ENCODE measurements at places on chromosomes 3 and 15.

- DNase-seq, result no peak
Measured at GRCh38 chr3:58092521-58092920, 84.3 kb downstream of the FLNB start.

GRCh38 chr15:68488966-68489365 lies 57.0 kb upstream of the ITGA11 start:
- DNase-seq, result no peak

- no peak for DNase-seq
Measured at GRCh38 chr3:184545769-184546168, 15.8 kb upstream of the EPHB3 start.

DNA sequence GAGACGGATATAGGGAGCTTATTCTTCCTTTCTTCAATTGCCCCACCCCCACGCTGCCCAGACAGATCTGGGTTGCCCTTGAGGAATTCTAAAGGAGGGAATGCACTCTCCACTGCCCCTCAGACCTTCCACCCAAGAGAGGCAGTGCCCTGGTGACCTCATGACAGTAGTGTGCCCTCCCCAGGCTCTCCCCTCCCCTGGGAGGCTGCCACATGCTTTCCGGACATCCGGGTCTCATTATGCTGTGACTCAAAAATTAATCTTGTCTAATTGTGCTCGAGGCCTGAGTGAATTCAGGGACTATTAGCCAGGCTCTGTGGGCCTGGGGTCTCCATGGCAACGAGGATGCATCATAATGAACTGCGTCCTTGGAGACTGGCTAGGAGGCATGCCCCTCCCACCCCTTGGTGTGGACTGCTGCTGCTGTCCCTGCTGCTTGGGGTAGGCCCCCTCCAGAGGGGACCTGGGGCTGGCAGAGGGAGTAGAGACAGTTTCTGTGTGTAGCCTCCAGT lies 20.8 kb downstream of the CORO2B start:
- DNase-seq, result no peak

- no peak for DNase-seq
Measured at GRCh38 chr15:52255935-52256334, 39.7 kb downstream of the MYO5C start.

DNA sequence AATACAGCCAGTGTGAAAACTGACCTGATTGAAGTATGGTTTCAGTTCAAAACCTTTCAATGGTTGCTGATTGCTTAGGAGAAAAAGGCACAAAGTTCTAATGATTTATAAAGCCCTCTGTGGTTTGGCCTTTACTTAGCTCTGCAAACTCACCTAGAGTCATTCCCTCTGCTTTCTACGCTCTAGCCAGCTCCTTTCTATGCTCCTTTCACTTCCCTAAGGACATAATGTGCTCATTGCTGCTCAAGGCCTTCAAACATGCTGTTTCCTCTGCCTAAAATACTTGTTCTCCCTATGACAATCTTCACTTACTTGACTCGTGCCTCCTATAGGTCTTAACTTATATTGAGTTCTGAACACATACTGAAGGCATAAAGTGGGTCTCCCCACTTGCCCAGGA lies 19.0 kb downstream of the RPL39L start:
- no peak for DNase-seq

DNA sequence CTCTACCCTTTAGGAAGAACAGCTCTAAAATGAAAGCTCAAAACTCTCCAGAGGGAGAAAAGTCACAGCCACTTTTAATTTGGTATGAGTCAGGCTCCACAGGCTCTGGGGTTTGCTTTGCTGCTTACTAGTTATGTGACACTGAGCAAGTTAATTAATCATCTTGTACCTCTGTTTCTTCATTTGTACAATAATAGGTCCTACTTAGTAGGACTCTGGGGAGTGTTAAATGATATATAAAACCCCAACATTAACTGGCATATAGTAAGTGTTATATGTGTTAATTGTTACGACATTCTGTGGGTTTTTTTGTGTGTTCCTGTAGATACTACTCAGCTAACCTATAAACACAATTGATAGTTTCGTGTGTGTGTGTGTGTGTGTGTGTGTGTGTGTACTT lies 6.6 kb downstream of the ACKR2 start:
- no peak for DNase-seq

GRCh38 chr3:141436180-141436579 lies 50.6 kb upstream of the RASA2 start:
- DNase-seq, result no peak

DNA sequence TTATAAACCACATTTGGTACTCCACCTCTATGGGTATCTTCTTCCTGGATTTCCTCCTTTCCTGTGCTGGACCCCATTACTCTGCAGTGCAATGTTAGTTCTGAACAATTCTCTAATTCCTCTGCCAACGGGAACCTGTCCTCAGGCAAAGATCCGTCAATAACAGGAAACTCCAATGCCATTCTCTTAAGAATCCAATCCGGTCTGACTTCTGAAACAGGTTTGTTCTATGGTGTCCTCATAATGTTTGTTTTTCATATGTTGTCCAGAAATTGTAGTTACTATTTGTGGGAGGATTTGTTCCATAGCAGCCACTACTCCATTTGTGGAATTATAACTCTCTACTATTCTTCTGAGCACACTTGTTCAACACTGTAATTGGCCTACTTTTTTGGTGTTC lies 112.7 kb downstream of the TBL1XR1 start:
- DNase-seq, result no peak

DNA sequence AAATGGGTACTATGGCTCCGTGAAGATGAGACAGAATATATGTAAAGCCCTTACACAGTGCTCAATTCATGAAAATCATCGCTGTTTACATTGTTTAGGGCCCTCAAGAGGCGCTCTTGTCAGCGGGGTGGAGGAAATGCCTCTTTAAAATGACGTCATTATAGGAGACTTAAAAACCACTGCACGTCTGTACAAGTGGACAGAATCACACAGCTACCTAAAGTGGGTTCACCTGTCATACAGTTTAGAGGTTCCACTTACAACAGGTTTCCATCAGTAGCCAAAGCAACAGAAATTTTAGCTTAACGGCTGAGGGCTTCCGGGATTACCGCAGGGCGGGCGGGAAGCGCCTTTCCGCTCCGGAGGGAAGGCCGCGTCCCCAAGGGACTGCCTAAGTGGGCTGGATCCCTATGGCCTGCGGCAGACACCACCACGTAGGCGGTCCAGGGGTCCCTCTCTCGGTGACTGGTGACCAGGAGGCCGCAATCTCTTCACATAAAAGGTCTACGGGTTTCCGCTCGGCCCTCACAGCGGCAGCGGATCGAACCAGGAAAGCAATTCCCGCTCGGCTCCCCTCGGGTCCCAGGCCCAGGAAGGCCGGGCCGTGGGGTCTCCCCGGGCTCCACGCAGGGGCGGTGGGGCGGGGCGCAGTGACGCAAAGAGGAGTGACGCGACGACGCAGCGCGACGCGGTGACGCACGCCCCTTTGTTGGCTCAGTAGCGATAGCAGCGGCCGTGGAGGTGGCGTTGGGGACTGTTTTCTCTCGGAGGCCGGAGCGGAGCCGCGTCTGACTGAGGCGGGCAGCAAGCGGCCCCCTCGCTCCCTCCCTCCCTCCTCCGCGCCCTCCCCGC lies at the start of gene ARIH1:
Gene ARIH1, plus strand, starts transcription at position 717 of the 852 bp plus-strand sequence. CDS start 310 bp downstream, outside the sequence.
- DNase-seq, result peak; percentile 92

- DNase-seq, result no peak
Measured at GRCh38 chr3:122245513-122246174, 62.2 kb downstream of the CASR start.

DNA sequence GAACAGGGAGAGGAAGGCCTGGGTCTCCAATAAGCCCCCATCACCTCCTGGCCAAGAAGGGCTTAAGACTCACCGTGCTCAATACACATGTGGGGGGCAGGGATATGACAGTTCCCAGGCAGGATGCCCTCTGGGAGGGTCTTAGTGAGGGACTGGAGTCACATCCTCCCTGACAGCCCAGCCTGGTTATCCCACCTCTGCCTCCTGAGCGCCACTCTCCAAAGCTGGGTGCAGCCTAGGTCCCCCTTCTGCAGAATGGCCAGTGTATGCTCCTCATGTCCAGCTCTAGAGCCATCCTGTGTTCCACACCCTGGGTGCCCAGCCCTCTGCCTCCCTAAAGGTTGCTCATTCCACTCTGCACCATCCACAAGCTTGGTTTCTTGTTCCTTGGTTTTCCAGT lies 1.2 kb upstream of the SHISA5 start:
- no peak for DNase-seq

- no peak for DNase-seq
Measured at GRCh38 chr3:134336587-134336986, 37.7 kb downstream of the AMOTL2 start.

DNA sequence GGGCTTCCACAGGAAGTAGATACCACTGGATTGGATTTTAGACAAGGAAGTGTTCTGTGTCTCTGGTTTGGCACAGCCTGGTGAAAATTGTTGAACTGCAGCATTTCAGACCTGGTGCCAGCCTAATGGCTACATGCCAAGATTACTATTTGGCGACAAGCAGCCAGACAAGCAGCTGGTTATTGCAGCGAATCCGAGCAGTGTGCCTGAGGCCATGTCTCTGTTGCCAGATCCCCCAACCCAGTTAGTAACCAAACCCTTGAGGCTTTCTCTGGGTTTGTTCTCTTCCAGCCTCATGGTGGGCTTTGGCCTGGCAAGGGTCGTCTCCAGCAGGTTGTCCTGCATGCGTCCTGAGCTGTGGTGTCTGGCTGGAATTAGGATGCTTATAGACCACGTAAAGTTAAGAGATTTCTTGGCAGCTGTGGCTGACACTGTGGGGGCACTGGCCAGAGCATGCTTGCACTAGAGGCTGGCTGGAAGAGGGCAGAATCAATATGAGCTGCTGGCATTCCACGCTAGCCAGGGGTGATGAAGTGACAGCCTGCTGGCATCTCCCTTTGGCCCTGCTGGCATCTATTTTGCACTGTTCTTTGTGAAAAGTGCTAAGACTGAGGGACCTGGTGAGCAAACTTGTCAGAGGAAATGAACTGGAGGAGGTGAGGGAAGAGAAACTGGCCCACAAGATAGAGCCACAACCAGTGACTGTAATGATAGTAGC lies 172.6 kb downstream of the RBMS3 start:
- DNase-seq, result no peak

DNA sequence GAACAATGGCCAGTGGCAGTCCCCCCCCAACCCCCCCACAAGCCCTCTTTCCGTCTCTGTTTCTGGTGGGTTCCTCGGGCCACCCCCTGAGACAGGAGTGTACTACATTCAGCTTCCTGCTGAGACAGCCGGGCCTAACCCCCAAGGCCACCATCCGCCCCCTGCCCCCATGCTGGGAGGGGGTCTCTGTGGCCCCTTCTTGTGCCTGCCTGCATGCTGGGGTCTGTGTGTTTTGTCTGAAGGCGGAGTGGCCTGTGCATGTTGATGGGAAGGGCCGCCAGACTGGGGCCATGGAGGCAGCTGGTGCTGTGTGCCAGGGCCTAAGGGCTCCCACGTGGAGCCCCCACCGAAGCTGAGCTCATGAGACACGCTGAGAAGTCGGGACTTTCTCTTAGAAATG lies 26.6 kb downstream of the PLXNA1 start:
- no peak for DNase-seq

- no peak for DNase-seq
Measured at GRCh38 chr3:13548696-13549622, at the start of gene FBLN2. Gene FBLN2, plus strand, starts transcription at chr3:13549125. Its CDS starts 21,231 bp downstream, at chr3:13570356.

DNA sequence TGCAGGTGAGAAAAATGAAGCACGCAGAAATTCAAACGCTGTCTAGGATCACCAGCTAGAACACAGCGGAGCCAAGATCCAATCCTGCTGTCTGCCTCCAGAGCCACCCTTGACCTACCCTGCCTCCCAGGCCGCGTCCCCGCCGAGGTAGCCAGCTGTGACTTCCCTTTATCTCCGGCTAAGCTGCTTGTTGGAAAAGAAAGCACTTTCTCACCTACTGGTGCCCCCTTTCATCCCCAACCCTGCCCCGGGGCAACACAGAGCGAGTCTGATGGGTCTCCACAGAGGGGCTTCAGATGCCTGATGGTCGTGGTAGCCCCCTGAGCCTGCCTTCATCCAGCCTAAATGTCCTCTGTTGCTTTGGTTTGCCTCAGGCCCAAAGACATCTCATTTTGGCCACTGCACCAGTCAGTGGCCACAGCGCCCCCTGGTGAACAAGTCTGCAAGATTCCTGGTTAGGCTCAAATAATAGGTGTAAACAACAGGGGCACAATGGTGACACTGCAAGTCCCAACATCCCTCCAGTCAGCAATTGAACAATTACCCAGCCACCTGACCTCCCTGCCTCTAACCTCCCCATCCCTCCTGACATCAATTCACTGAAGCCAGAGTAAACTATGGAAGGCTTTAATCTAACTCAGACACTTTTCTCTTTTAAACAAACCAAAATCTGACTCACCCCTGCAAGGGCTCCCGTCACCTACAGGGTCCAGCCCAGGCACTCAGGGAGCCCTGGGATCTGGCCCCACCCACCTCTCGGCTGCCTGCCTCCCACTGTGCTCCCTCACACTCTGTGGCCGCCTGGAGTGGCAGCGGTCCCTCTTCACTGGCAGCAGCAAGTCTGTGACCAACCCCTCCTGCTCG lies 27.3 kb upstream of the BCL2L10 start:
- DNase-seq, result no peak

DNA sequence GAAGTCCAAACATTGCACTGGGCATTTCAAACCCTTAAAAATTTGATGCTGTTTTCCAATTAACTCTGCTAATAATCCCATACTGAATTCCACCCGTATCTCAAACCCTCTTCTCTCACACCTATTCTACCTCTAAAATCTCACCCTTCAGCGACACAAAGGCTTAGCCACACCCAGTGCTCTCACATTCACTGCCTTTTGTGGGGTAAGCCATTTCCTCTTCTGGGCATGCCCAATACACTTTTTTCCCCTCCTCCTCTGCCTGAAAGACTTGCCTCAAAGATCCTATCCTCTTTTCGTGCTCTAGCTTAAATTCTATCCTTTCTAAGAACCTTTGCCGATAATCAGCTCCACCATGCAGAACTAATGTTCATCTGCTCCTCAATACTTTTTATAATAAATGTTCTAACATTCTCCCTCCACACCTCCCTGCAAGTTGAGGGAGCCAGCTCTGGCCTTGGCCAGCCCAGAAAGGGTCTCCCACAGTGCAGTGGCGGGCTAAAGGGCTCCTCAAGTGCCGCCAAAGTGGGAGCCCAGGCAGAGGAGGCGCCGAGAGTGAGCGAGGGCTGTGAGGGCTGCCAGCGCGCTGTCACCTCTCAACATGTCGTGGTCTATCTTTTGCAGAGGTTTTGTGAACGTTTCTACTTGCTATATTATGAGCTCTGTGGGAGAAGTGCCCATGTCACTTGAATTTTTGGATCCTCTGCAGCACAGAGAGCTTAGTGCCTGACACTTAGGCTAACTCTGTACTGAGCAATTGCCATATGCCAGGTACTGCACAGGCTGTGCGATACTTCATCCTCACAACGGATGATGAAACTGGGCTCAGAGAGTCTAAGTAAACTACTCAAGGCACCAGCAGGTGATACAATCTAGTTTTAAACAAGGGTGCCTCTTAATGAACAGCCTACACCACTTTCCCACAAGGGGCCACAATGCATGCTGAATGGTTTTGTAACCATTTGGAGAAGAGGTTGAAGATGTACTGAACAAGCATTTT lies 53.6 kb upstream of the BCL6 start:
- DNase-seq, result no peak

All from stimulated activated CD8-positive, alpha-beta memory T cell treated with anti-CD3 and anti-CD28 coated beads, Interleukin-15, amount 100 ng/mL, for 4 hours (primary cell).